Smooth muscle cell of bladder (primary cell): ENCODE measurements at places on chromosomes 6 and 20. TPM values are rescaled to one million over a fixed set of nuclear protein-coding genes. Genes with fewer than 3 reads are reported as not detected.

ASF1A gene
- 11.7 and 16.8 TPM in 2 replicates for total RNA-seq

C6orf52 gene
- total RNA-seq: 0.43 TPM in 1 of 2 replicates, not detected in the other

KCNQ5 gene
- total RNA-seq: 0.57 and 1.7 TPM in 2 replicates

IPCEF1 gene
- 0.09 and 0.43 TPM in 2 replicates for total RNA-seq
